RCC 7860 (cell line): ENCODE measurements at places on chromosomes 12 and 14.

DNA sequence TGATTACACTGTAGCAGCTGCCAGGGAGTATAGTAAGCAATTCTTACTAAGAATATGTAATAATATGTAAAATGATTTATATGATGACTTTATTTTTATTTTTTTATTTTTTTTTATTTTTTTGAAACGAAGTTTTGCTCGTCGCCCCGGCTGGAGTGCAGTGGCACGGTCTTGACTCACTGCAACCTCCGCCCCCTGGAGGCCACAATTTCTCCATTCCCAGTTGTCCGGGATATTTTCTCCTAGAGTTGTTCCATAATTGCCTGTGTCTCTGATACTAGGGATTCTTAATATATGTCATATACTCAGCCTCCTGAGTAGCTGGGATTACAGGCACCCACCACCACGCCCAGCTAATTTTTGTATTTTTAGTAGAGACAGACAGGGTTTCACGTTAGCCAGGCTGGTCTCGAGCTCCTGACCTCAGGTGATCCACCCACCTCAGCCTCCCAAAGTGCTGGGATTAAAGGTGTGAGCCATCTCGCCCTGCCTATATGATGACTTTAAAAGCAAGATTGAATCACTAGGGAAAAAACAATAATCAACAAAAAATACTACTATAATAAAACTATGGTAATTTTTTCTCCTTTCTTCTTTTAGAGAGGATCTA lies 12.2 kb upstream of the ITPR2 start:
- DNase-seq: no peak

DNA sequence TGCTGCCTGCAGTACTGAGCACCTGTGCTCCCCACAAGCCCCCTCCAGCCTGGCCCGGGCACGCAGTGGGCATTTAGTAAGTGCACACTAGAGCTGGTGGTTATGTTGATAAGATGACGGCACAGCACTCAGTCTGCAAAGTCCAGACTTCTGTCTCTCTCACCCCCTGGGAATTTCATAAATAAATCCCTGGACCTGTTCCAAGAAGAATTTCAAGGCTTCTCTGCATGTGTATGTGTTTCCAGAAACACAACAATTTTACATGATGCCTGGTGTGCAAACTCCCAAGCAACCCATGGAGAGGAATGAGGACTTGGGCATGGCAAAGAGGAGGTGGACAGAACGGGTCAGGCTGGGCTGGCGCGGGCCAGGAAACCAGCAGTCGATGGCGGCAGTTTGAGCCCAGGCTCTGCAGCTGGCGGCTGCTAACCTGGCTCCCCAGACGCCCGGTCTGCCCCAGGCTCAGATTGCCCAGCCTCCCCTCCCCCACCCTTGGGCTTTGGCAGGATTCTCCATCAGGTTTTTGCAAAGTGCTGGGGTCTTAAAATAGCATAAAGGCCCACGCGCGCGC lies 10.4 kb upstream of the ACVR1B start:
- no peak for DNase-seq

DNA sequence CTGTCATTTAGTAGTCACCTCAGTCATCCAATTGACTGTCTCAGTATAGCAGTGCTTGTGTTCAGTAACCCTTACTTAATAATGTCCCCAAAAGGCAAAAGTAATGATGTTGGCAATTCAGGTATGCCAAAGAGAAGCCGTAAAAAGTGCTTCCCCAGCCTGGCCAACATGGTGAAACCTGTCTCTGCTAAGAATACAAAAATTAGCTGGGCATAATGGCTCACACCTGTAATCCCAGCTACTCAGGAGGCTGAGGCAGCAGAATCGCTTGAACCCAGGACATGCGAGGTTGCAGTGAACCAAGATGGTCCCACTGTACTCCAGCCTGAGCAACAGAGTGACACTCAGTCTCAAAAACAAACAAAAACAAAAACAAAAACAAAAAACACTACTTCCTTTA lies 33.6 kb downstream of the SENP1 start:
- no peak for DNase-seq

- DNase-seq: no peak
Measured at GRCh38 chr12:74393272-74393671, 144.4 kb upstream of the ATXN7L3B start.

DNA sequence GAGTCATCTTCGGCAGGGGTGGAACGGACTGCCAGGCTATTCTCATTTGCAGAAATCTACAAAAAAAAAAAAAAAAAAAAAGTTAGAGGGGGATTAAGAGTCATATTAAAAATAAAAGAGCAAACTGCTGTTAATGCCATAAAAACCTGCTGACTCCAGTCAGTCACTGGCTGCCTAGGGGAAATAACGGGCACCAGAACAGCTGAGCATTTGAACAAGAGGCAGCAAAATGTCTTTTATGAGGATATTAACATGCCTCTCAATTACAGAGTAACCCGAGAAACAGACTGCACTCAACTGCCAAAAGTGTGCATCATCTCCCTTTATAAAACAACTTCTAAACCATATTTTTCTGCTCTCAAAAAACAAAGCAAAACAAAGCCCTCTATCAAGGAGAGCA lies 28.7 kb upstream of the CERS5 start:
- DNase-seq: no peak

GRCh38 chr14:24264298-24264697 lies 1.3 kb upstream of the TGM1 start:
- no peak for DNase-seq

DNA sequence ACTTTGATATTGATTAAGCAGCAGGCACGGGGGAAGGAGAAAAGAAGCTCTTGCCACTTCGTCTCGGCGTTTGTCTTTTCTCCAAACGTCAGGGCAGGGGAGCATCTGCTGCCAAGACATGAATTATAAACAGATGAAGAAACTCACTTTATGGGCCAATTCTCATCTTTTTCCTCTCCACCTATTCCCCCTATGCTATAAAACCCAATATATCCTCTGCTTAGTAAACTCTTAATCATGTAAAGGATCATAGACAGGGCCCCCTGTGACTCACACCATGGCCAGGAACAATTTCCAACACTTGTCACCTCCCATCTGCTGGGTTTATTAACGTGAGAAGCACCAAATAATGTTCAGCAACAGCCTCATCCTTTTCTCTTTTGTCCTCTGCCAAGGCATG lies 1092.1 kb upstream of the TMEM132C start:
- no peak for DNase-seq

DNA sequence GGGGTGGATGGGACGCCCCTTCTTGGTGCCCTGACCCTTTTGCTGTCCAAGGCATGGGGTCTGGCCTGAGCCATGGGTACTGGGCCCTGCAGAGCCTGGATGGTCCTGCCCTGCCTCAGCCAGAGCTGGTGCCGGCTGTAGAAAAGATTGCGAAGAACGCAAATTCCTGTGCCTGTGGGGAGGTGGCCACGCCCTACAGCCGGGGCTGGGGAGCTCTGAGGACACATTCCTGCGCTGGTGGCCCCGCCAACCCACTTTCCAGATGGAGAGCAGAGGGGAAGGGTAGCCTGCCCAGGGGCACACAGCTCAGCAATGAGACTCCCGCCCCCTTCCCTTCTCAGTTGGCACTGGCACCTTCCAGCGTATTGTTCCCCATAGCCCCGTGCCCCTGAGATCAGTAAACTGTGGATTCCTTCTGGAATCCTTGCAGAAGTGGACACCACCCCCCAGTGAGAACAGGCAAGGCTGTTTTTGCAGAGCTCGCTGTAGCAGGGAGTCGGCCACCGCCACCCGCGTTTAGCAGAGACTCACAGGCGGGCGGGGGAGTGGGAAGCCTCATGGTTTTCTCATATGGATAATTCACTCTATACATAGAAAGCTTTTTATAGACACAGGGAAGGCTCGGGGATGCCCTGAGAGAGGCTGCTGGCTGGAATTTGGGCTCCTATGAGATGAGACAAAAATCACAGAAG lies 8.6 kb downstream of the INF2 start:
- DNase-seq: no peak

- peak; percentile 38 for DNase-seq
Measured at GRCh38 chr14:71591929-71592328, 340.3 kb upstream of the RGS6 start.

DNA sequence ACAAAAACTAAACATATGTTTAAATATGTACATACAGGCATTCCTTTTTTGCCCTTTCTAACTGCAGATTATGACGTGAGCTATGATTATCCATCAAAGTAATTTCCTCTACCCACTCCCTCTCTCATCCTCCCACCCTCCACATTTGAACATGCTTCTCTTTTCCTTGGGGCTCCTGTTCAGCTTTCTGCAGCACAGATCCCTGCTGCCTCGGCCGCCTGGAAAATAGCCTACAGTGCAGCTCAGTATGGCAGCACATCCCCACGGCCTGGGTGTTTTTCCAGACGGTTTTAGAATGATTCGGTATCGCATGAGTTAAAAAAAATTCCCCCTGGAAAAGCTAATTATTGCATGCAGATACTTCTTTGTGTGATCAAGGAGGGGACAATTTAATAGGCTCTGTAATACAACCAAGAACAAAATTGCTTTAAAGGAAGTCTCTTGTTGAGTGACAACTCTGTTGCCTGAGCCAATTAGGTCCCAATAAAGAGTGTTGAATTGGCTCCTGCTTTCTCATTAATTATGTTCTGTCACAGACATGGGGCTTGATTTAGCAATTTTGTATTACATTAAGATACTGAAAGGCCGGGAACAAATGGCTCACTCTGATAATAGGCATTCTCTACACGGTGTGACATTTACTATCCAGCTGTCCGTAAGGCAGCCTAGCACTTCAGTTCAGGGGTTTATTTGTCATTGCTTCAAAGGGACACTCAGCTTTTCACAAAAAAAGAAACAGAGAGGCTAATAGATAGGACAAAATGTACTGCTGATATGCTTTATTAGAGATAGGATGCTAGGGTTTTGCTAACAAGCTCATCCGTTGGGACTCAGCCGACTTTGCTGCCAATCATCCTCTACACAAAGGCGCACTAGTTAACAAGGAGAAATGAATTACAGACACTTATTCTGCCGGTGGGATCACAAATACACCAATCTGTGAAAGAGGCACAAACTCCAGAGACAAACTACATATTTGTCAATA lies 285.8 kb upstream of the G2E3 start:
- no peak for DNase-seq
